ENCODE measurements at places on chromosomes 5 and 9. TPM values are rescaled to one million over a fixed set of nuclear protein-coding genes. Genes with fewer than 3 reads are reported as not detected.

DNA sequence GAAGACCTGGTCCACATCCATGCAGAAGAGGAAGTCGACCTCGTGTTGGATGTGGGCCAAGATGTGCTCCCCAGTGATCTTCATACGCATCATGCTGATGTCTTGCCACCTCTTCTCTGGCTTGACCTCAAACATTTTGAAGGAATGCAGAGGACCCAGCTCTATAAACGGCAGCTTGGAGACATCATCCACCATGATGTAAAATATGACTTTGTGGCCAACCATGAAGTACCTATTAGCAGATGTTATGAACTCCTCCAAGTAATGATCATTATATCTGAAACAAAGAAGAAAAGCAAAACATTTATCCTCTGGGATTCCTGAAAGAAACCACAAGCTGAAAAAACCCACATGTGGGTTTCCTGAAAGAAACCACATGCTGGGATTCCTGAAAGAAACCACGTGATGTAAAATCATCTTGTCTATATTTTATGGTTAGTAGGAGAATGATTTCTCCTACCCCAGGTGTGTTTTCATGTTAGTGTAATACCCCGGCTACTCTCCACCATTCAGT is 52.3 kb downstream of the GGTA1 start:
- no peak for DNase-seq

GRCh38 chr9:134547161-134548100 is 94.2 kb upstream of the COL5A1 start:
- DNase-seq: no peak

Gene TLE1
- 0.34 TPM for total RNA-seq

DNA sequence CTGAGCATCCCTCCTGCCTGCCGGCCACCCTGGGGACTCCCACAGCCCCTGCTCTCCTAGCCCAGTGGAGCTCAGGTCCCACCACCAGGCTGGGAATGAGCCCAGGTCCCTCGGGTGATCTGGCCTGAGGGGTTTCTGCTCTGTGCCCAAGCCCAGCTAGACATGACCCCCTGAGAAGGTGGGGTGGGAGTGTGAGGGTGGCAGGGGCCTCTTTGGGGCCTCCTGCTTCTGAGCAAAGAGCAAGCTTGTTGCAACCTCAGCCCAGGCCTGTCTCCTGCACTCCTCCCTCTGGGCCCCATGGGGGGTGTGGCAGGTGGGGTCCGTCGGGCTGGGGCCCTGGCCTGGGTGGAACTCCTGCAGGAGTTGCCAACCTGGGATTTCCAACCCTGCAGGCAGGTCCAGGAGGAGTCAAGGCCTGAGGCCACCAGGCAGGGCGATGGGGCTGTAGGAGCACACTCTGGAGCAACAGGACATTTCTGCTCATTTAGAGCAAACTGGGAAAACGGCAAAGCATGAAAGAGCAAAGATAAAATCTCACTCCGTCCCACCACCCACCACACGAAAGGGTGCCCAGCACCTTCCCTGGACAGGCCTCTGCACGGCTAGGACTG is 11.4 kb upstream of the NRARP start:
- DNase-seq: no peak

DNA sequence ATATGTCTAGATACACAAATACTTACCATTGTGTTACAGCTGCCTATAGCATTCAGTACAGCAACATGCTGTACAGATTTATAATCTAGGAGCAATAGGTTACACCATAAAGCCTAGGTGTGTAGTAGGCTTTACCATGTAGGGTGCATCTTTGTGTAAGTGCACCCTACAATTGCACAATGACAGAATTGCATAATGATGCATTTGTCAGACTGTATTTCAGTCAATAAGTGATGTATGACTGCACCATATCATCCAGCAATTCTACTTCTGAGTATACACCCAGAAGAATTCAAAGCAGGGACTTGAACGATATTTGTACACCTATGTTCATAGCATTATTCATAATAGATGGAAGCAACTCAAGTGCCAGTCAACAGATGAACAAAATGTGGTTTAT is 100.4 kb upstream of the SLC44A1 start:
- no peak for DNase-seq

Gene ATP10B
- not detected for total RNA-seq

DNA sequence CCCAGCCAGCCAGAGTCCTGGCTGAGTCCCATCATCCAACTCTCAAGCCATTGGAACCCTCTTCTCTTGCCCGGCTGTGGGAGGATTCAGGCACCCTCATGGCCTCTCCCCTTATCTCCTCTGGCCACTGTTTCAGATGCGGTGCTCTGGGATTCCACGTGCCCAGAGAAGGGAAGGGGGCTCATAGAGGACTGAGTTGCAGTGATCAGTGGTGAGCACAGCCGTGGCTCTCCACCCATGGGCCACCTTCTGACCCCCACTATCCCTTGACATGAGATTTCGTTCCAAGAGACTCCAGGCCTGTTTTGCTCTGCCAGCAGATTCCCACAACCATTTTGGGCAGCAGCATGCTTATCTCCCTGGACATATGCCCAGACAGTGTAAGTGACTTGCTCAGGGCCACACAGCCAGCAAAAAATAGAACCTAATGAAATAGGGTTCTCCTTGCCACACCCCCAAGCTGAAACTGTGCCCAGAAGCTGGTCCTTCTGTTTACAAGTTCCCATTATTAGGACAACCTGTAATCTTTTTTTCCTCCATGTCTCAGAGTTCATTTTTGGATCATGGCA is 2.7 kb downstream of the GPX3 start:
- DNase-seq: no peak

GRCh38 chr9:32424616-32425015 is 40.2 kb downstream of the ACO1 start:
- no peak for DNase-seq

GRCh38 chr5:40879163-40879942 is 29.9 kb upstream of the C7 start:
- DNase-seq: no peak

GRCh38 chr5:179225387-179225786 is 119.9 kb downstream of the ADAMTS2 start:
- DNase-seq: no peak

Gene NR4A3
- 53.0 TPM for total RNA-seq

DNA sequence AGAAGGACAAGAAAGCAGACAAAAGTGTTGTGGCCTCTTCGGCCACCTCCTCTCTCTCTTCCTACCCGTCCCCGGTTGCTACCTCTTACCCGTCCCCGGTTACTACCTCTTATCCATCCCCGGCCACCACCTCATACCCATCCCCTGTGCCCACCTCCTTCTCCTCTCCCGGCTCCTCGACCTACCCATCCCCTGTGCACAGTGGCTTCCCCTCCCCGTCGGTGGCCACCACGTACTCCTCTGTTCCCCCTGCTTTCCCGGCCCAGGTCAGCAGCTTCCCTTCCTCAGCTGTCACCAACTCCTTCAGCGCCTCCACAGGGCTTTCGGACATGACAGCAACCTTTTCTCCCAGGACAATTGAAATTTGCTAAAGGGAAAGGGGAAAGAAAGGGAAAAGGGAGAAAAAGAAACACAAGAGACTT is 2.4 kb downstream of the EGR1 start:
- DNase-seq: no peak

DNA sequence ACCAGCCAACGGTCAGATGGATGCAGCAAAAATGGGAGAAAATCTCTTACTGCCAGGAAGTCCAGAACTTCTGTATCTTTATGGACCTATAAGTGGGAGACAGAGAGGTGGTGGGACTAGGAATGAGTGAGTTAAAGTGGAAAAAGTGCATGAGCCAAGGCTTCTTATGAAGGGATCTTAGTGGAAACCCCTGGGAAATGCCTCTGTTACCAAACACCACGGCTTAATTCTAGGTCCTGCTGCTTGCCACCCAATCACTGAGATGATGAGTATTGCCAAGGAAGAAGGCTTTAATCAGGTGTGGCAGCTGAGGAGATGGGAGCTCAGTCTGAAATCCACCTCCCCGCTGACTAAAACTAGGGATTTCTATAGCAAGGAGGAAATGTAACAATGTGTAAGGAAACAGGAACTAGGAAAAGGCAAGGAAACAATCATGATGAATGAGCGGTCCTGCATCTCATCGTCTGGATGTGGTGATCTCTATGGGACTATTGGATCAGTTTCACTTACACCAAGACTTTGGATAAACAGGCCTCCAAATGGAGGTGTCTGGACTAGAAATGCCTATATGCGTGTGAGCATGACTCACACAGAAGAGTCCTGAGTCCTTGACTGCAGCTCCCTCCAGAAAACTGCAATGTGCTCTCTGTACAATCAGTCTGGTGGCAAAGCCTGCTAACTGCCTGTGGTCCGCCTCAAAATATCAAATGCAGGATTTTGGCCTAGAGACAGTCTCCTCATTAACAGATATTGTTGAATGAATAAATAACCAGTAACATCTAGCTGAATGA is 98.2 kb upstream of the PRR16 start:
- no peak for DNase-seq

DNA sequence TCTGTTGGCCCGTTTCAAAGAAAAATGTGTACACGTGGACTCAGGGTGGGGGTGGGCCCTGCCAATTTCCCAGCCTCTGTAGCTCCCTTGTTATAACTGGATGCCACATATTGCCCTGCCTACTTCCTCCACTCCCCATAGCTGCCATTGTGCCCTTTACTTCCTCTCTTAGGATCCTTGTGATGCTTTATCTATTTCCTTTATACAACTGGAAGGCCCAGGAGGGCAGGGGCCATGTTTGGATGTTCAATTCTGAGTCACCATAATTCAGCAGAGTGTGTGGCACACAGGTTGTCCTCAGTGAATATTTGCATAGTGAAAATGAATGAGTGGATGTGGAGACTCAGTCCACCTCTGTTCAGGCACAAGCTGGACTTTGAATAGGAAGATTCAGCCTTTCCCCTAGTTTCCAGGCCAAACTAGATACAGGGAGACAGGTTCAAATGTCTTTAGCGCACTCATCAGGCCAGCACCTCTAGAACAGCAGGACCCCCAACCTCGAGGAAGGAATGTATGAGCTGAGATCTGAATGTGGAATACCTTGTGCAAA is 10.6 kb upstream of the FEM1C start:
- no peak for DNase-seq

DNA sequence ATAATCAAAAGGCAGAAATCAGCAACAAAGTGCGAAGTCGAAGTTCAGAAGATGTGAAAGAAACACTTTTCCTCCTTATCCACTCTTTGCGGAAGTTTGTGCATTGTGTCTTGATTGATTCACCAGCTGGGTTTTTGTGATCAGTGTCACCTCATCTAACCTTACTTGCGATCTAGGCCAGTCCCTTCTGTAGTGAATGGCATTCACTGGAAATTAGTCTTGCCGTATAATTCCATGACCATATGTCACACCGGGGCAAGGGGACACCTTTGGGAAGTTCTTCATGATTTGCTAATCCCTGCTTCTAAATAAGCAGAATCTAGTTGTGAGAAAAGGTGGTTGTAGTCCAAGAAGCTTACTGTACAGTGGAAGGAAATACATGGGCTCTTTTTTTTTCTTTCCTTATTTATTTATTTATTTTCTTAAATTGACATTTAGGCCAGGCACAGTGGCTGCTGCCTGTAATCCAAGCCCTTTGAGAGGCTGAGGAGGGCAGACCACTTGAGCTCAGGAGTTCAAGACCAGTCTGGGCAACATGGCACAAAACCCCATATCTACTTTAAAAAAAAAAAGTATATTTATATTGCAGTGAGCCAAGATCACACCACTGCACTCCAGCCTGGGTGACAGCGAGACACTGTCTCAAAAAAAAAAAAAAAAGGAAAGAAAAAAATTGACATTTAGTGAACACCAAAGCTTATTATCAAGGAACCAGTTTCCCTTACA is 7.8 kb downstream of the RAI14 start:
- no peak for DNase-seq

Gene PCDHB3
- not detected for total RNA-seq

- DNase-seq: no peak
Measured at GRCh38 chr5:78720227-78720985, 71.8 kb upstream of the LHFPL2 start.

GRCh38 chr9:126117158-126117425 is 209.5 kb upstream of the MVB12B start:
- DNase-seq: no peak

All from activated T-cell treated with anti-CD3 and anti-CD28 coated beads, Interleukin-2, amount 50 U/mL, for 72 hours (primary cell).